ENCODE measurements at places on chromosomes 2 and 18.

GRCh38 chr2:98539056-98539735 lies 69.1 kb downstream of the COA5 start:
- DNase-seq, result no peak

DNA sequence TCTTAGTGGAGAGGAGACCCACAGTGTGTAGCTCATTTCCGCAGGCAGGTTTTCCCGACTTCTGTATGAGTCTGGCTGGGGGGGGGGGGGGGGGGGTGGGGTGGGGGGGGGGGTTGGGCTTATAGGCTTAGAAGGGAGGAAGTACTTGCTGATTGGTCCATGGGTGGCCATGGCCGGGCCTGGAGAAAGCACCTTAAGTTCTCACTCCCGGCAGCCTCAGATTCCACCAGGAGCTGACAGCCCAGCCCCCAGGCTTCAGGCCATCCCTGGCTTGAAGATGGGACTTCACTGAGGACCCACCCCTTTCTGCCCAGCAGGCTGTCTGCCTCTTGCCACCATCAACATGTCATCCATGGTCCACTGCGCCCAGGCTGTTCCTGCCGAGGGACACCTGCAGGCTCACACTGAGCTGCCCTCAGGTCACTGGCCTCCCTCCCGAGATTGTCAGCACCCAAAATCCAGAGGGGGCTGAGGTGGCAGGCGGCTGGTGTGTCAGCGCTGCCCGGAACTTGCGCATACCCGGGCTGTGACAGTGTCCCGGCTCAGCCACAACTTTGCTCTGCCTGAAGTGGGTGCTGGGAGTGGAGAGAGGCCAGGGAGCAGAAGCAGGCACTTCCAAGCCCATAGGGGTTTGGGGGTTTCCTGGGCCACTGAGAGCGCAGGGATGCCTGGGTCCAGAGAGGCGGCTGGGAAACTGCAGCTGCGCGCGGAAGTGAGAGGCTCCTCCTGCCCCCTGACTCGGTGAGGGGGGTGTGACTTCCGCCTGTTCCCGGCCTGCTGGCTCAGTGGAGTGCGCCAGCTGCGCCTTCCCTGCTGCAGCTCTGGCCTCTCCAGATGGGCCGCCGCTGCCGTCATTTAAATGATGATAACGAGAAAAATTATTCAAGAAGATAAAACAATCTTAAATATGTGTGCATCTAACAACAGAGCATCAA lies 256.1 kb downstream of the RPRM start:
- no peak for DNase-seq

DNA sequence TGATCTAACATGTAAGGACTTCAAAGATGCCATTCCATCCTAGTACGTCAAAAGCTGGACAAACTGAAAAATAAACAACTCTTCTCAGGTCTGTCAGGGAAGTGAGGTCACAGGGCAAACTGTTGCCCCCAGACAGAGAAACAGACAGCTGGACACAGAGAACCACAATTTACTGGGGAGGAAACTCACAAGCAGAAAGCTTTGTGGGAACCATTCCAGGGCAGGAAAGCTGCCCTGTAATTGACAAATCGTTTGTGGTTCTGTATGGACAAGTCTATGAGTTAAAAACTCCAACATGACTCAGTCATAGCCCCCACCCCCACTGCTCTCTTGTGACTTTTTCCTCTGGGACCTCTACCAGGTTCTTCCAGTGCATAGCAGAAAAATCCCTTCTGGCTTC lies 28.4 kb downstream of the MCEE start:
- no peak for DNase-seq

- DNase-seq, result no peak
These were observed 9.5 kb downstream of the HK2 start for GRCh38 chr2:74843433-74843832.

DNA sequence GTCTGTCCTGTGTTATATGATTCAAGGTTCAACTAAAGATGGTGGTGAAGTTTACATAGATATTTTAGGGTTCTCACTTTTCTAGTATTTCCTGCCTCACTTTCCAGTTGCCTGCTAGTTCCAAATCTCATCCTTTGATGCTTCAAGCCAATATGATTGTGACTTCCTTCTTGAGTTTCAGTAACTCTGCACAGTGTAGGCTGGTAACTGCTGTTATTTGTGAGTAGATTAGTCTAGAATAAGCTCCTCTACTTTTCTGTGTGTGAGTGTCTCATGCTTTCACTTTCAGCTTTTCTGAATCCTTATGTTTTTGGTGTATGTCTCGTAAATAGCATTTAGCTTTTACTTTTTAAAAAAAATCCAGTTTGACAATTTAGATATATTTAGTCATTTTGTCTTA lies 42.6 kb downstream of the GALNT1 start:
- no peak for DNase-seq

DNA sequence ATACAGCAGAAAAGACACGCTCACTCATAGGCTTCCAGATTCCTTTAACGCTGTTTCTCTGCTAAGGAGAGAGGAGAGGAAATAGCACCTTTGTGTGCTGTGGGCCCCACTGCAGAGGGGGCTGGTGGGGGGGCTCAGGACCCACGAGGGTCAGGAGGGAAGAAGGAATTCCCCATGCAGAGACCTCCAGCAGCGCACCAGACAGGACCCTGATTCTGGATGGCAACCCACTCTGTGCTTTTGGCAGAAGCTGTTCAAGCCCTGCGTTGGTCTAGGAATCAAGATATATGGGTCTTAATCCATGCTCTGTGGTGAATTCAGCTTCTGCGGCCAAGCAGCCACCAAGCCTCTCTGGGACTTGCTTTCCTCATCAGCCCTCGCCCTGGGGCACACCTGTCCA lies 31.0 kb downstream of the MYCN start:
- DNase-seq, result no peak

DNA sequence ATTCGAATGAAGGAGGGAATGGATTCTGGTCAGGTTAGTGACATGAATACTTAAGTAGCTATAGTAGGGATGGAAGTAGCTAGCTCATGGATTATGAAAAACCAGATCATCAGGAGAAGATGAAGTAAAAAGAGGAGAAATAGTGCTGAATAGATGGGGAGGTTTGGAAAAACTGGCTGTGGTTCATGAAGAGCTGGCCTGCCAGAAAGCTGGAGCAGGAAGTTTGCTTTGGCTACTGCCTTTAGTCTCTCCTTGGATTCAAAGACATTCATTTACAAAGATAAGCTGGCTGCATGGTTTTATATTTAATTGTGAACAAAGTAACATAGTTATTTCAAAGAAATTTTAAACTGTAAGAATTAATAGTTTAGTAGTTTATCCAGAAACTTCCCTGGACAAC lies 567.0 kb downstream of the RIT2 start:
- no peak for DNase-seq

DNA sequence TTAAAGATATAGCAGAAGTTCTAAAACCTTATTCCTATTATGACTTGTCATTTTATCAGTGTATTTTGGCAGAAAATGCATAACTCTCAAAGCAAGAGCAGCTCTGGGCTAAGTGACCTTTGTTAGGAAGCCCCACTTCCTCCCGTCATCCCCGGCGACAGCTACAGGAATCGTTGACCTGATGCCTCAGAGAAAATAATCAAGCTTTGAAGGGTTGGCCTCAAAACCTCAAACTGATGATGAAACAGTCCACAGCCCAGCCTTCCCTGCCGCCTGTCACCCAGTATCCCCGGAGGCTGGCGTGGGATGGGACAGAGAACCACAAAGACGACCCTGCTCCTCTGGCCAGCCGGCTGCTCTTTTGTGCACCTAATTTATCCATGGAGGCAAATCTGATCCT lies 65.3 kb downstream of the KCNF1 start:
- no peak for DNase-seq

DNA sequence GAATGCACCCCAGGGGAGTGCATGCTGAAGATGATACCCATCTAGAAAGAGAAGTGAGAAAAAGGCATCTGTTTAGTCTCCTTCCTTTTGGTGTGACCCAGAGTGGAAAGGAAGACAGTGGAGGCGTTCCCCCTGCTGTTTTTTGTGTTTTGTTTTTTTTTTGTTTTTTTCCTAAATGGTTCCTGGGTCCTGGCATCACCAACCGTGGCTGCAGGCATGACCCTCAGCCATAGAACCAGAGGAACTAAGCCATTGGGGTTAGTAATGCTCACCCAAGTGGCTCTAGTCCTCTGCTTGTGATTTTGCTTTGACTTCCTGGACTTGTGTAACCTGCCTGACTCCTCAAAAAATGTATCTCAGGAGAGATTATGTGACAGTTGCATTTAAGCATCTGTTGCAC lies 451.3 kb downstream of the DCC start:
- no peak for DNase-seq

DNA sequence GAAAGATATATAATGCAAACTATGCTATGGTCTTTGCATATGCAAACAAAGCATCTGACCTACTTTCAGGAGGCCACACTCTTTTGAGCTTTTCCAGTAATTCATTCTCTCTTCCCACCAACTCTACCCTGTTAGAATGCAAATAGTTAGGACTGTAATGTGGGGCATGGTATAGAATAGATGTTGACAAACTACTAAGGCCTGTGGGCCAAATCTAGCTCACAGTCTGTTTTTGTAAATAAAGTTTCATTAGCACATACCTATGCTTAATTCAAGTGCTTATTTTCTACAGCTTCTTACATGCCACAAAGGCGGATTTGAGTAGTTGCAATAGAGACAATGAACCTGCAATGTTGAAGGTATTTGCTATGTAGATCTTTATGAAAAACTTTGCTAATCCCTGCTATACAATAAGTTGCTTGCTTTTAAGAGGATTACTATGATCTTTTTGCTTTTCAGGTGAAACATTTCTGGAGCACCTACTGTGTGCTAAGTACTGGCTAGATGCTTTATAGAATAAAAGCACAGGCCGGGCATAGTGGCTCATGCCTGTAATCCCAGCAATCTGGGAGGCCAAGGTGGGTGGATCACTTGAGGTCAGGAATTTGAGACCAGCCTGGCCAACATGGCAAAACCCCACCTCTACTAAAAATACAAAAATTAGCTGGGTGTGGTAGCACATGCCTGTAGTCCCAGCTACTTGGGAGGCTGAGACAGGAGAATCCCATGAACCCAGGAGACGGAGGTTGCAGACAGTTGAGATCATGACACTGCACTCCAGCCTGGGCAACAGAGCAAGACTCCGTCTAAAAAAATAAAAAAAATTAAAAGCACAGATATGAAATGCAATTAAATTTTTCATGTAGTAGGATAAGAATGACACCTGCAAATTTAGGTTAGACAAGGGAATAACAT lies 267.8 kb downstream of the DPP10 start:
- DNase-seq, result no peak

DNA sequence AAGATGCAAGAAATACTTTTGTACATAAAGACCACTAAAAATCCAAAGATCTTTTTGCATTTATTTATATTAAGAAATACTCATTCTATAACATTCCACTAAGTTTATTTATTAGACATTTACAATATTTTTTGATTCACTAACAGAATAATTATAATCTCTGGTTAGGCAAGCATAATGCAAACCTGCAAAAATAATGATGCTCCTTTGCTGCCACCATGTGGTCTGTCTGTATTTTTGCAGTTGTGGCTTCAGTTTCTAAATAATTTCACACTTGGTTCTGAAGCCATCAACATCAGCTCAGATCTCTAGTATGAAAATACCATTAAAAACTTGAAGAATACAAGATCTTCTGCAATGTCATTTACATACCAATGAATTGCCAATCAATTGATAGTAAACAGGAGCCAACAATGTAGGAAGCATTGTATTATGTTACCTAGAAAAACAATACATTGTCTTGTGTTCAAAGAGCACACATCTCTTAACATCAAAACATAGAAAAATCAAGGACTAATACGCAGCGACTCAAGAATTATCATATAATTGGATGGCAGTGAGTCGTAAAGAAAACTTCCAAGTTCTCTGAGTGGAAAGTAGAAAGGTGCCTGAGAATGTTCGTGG lies 28.8 kb upstream of the WDR75 start:
- peak; percentile 27 for DNase-seq

All from effector CD4-positive, alpha-beta T cell (primary cell).